K562 (cell line): ENCODE measurements at places on chromosomes 6 and 20.

DNA sequence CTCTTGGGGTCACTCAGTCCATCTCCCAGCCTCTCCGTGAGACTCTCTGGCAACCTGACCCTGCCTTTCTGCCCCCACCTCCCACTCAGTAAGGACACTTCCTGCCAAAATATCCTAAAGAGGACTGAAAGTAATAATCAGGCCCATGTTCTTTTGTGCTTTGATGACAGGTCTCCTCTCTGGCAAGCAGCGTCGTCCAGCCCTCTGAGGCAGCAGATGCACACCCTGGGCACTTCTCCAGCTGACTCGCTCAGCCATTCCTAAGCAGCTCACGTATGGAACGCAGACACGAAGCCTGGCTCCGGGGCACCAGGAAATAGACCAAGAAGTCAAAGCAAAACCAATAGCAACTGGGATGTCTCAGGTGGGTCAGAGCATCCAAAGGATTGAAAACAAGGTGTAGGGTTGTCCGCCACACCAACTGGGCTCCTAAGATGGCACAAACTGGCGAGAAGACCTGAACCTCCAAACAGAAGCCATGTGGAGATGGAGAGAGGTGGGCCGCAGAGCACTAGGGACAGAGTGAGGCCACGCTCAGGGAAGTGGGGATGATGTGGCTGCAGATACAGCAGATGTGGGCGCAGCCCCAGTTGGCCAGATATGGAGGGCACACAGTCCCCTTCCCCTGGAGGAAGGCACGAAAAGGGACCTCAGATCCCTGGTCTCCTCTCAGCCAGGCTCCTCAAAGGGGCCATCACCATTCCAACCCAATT is 99.3 kb downstream of the PRND start:
- DNase-seq = no peak

DNA sequence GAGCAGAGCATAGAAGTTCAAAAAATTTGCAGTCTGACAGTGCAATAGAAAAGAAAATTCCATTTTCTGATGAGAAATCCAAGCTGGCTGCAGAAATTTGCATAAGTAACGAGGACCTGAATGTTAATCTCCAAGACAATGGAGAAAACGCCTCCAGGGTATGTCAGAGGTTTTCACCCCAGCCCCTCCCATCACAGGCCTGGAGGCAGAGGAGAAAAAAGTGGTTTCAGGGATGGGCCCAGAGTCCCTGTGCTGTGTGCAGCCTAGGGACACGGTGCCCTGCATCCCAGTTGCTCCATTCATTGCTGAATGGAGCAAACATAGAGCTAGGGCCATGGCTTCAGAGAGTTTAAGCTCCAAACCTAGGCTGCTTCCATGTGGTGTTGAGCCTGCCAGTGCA is 327.9 kb upstream of the KHDRBS2 start:
- no peak for DNase-seq

DNA sequence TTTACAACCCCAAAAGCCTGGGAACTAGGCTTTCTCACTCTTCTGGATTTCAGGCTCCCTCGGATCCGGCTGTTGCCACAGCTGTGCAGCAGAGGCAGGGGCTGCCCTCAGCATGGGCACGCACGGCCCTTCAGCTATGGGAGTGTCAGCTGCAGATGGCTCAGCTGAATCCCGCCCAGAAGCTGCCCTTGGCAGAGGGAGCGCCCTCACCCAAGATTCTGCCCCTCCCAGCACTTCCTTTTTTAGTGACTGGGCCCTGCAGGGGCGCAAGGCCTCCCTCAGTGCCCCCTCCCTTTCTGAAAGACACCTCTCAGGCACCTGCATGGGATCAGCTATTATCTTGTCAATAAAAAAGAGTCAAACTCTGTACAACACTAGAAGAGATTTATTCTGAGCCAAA is 67.9 kb upstream of the THBS2 start:
- DNase-seq = no peak

GRCh38 chr20:5670874-5671273 is 79.3 kb upstream of the SHLD1 start:
- no peak for DNase-seq

DNA sequence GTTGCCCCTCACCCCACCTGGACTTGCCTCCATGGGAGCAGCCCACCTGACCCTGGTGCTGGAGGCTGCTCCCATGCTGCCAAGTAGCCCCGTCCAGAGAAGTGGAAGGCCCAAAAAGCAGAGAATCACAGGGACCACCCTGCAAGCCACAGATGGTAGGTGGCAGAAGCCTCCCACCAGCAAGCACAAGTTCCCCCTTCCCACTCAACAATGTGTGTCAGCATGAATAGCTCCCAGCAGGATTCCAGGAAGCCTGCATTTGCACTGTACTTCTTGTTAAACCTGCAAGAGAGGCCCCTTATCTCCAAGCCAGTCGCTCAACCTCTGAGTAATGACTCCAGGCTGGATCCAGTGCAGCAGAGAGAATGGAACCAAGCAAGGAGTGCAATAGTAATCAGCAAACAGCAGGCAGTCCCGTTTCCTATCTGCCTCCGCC is 180.8 kb upstream of the CST7 start:
- peak; percentile 1 for DNase-seq

- DNase-seq = no peak
Measured at GRCh38 chr20:5195655-5196054, 68.8 kb downstream of the CDS2 start.

GRCh38 chr6:118054082-118054481 is 147.0 kb downstream of the SLC35F1 start:
- DNase-seq = no peak

DNA sequence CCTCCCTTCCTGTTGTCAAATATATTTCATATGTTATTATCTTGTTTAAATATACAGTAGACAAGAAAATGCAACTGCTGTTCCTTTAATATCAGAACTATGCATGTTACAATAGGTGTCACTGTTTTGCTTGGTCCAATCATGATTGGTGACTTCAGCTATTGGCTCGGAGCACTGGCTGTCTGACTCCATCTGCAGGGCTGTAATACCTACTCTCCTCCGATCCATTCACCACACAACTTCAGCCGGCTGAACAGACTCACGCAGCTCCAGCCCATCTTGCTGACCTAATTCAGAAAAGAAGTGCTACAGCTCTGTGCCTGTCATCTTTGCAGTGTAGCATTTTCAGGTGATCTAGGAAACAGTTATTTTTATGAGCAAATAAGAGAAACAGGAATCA is at the start of gene BTBD3:
TSS of gene BTBD3 (plus strand) at position 231 of the 400 bp plus-strand sequence. CDS start 383 bp downstream, outside the sequence.
- no peak for DNase-seq

DNA sequence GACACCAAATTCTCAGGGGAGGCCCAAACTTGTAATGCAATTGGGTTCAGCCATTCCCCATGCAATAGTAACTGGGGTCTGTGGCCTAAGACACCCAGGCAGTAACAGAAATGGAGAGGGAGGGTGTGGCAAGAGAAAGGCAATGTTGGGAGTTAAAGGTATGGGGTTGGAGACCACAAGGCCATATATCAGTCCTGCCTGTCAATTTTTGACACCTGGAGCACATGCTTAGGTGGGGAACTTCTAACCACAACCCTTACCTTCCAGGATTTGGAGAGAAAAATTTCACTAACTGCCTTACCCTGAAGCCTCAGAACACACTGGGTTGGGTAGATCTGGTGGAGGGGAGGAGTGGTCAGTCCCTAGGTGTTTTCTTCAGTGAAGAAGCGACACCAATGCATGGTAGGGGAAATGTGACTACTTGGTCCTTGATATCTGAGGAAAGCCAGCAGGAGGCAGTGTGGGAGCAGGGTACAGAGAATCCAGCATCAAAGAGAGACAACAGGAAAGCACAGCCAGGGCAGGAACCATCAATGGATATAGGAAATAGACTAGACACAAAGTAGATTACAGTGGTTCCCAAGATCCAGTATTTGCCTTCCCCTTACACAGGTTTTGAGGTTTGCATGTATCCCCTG is 6.8 kb upstream of the USP49 start:
- peak; percentile 84 for DNase-seq

DNA sequence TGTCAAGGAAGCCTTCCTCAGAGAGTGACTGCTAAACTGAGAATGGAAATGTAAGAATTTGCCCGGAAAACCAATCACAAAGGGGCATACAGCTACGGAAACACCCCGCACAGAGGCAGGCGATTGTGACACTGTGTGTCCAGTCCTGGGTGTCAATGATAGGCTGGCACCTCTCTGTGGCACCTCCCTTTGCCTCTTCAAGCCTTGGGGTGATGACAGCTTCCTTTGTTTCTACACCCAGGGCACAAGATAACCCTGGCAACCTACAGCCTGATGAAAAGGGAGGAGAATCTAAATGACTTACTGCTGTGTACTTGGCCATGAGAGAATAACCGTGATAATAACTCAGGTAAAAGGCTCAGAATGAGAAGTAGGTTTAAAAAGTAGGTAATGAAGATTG is 93.6 kb upstream of the SSTR4 start:
- DNase-seq = no peak

- no peak for DNase-seq
Measured at GRCh38 chr6:48826901-48827701, 636.0 kb downstream of the MMUT start.

- DNase-seq = no peak
Measured at GRCh38 chr6:123547216-123547978, 89.4 kb downstream of the TRDN start.

DNA sequence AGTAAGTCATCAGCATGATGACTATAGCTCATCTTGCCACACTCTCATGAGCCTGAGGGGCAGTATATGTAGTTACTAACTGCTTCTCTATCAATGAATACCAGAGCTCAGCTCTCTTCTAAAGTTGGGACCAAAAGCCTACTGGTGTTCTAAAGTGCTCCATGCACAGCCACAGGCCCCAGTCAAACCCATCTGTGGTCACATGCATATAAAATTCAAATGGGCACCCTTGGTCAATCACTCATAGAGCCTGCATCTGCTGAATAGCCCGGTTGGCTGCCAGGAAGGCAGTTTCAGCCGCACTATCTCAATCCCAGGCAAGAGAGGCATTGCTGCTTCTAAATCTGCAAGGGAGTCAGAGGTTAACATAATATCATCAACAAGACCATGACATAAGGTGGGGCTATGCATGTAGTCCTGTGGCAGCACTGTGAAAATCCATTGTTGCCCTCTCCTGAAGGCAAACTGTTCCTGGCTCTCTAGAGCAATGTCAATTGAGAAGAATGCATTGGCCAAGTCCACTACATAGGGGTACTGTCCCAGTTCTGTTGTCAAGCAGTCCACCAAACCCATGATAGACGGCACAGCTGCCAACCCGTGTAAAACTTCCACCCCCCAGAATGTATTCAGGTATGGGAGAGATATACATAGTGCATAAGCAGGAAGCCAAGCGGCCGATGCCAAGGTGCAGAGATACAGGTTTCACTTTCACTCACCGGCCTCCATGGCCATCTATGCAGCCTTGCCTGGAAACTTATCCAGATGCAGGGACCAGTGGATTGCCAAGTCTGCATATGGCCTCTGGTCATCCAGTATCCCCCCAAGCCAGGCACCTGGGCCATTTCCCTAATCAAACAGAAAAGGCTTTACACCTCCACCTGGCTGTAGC is 76.2 kb downstream of the ALDH8A1 start:
- no peak for DNase-seq

DNA sequence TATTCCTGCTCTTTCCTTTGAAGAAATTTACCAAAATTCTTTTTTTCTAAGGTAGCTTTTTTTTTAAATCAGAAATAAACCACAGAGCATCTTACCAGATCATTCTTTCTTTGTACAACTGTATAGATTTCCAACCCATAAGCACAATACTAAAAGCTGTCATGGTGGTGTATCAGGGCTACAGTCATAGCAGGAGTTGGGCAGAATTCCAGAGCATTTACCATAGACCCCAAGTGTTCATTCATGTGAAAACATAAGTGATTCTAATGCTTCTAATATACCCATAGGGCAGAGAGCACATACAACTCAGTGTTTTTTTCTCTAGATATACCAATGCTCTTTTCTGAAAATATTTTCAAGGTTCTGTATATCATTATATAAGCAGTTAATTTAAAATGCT is 392.5 kb downstream of the FRK start:
- DNase-seq = no peak

- no peak for DNase-seq
Measured at GRCh38 chr6:75326557-75327258, 42.1 kb upstream of the TMEM30A start.

- peak; percentile 60 for DNase-seq
Measured at GRCh38 chr6:17869010-17869752, 118.3 kb downstream of the KIF13A start.

DNA sequence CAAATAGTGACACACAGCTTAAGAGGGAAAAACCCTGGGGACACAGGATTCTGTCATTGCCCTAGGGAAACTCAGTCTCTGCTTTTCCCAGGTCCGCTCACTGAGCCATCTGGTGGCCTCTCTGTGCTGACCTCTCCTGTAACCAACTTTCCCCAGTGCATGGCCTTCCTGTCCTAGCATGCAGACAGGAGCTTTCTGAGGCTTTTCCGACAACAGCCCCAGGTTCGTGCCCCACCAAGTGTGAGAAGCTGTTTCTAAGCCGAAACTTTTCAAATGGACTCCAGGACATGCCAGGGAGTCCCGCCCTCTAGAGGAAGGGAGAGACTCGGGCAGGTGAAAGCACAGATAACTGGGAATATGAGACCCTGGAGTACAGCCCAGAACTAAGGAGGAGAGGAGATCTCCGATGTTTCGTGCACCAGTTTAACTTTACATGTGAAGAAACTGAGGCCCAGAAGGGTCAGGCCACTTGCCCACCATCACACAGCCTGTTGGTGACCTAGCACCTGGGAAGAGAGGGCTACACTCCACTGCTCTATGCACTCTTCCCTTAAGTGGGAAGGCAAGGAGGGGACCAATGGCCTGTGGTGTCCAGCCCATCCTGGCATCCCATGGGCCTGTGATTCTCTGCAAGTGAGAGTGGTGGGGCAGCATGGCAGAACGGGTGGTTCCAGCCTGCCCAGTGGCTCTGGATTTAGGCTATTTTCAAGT is 46.2 kb downstream of the RPP40 start:
- no peak for DNase-seq

DNA sequence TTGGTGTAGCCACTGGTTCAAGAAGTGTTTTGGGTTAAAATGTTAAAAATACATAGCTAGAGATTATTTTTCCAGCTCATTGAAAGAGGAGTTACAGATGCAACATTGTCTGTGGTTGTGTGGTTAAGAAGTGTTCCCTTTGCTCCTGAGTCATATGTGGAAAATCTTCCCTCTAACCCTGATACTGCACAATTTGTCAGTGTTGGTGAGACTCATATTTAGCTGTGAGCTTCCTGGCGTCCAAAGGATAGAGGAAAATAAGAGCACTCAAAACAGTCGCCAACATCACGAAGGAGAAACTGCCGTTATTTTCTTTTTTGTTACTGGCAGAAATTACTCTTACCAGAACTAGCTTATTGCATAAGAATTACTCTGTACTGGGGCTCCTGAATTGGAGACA is 250.4 kb downstream of the CDH4 start:
- DNase-seq = no peak

DNA sequence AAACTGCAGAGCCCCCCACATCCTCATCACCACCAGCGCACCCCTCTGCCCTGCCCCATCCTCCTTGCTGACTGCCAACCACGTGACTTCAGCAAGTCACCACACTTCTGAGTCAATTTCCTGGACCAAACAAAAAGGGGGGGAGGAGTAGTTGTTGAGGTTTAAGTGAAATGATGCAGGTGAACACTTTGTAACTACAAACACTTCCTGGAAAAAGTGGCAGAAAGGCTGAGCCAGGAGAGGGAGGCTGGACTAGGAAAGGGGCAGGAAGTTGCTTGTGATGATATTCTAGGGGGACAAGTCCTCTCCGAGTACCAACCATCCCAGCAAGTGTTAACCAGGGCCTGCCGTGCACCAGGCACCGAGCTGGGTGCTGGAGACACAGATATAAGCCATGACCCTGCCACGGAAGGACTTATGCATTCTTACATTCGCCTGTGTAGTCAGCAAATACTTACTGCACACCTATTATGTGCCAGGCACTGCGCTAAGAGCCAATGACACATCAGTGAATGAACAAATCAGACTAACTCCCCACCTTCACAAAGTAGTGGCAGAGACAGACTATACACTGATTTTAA is 67.3 kb downstream of the PREX1 start:
- no peak for DNase-seq

- DNase-seq = no peak
Measured at GRCh38 chr20:32140603-32141002, 31.1 kb downstream of the TM9SF4 start.
